Mucosa of descending colon (tissue), 3 donors: ENCODE measurements at places on chromosomes 11 and 22. TPM values are rescaled to one million over a fixed set of nuclear protein-coding genes. Genes with fewer than 3 reads are reported as not detected.

- peak; percentile 38 for DNase-seq
Observed at GRCh38 chr11:80727315-80727714, 1286.5 kb upstream of the TENM4 start.

GRCh38 chr22:45537734-45538181, 35.1 kb downstream of the FBLN1 start:
- peak; percentile 55 for DNase-seq

GRCh38 chr11:64317961-64318765, at the start of gene PRDX5:
TSS of gene PRDX5 (plus strand) at chr11:64318121. CDS start at chr11:64318216, 95 bp downstream.
- peak; percentile 99 for DNase-seq

Gene FAM180B
- 0.51 TPM for total RNA-seq
